NB4 (cell line): ENCODE measurements at places on chromosomes 12 and 14.
A peak's percentile ranks its signal among the peaks of the same experiment; 100 is the strongest.

DNA sequence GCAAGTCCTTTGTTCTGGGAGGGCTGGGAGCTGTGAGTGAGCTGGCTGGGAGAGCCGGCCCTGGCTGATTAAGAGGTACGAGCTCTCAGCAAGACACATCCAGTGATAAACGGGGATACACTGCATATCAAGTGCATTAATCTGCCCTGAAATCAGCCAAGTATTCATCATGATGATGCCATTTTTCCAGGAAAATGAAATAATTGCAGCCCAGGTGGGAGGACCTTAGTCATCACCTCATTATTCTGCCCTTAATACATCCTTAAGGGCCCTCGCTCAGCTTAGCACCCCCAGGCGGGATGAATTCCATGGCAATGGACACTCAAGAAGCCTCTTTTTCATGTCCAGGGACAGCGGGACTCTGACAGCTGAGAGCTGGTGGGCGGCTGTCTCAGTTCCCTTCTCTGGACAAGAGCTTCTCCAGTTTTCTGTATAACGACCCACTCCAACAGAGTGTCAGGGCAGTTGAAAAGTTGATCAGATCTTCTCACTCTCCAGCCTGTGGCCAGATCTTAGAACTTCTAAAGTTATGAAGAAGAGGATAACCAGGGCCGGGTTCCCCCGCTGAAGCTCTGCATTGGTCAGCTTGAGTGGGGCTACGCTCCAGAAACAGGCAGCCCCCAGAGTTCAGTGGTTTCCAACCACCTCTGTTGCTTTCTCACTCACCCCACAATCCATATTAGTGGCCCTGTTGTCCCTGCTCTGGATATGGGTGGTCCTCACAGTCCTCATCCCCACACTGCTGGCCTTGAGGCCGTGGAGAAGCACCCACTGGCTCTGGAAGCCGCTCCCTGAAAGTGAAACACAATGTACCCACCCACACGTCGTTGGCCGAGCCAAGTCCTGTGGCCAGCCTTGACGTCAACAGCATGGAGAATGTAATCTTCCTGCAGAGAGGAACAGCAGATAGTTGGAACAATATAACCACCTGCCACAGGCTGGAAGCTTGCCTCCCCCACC lies 306.2 kb upstream of the DIO3 start:
- no peak for DNase-seq

DNA sequence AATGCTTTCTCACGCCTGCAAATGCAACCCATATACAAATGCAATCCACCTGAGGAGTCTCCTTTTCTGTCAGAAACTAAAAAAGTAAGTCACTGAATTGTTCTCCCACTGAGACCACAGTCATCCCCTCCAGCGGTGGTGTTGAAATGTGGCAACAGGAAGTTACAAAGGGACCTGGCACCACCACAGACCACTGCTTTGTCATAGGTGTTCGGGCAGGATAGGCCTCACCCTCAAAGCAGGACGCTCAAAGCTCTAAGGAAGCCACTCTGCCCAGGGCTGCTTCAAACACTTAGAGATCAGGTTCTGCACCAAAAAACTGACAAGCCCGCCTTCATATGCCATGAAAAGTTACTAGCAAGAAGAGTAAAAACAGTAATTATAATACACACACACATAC lies 11.3 kb downstream of the PHLDA1 start:
- peak; percentile 97 for DNase-seq

- no peak for DNase-seq
Observed at GRCh38 chr14:94058128-94058673, 22.8 kb downstream of the DDX24 start.

GRCh38 chr12:75081305-75081704 lies 128.3 kb downstream of the KCNC2 start:
- DNase-seq = no peak

GRCh38 chr12:74791365-74791764 lies 253.7 kb downstream of the ATXN7L3B start:
- DNase-seq = no peak

DNA sequence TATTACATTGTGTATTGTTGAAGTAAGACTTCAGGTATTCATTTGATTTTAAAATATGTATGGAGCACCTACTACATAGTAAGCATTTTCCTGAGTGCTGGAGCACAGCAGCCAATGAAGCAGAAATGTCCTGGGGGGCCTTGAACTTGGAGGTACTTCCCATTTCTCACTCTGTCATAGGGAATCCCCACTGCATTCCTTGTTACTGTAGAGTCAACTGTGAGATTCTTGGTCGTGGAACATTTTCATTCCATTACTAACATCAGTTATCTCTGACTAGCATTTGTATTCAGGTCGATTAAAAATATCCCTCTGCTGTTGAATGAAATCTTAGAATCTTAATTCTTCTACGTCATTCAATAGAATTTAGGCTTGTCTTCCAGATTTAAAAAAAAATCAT lies 66.7 kb downstream of the PDE3A start:
- no peak for DNase-seq

DNA sequence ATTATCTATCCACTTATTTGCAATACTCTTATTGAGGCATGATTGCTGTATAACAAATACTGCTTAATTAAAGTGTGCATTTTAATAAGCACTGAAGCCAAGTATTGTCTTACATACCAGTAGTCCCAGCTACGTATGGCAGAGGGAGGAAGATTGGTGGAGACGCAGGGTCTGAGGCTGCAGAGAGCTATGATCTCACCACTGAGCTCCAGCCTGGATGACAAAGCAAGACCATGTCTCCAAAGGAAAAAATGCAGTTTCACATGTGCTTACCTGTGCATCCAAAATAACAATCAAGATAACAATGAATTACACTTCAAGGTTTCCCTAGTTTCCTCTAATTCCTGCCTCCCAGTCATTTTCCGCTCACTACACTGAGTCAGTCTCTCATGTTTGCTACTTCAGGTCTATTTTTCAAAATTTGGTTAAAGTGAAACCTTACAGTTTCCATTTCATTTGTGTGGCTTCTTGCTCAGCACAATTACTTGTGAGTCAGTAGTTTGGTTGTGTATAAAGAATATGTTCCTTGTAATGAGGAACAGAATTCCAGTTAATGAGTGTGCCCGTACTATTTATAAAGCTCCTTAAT lies 1250.1 kb downstream of the TMEM121 start:
- no peak for DNase-seq

GRCh38 chr12:48816143-48816854 lies 2.0 kb upstream of the CACNB3 start:
- DNase-seq = no peak

GRCh38 chr12:118706437-118706836 lies 274.9 kb upstream of the SRRM4 start:
- DNase-seq = no peak

DNA sequence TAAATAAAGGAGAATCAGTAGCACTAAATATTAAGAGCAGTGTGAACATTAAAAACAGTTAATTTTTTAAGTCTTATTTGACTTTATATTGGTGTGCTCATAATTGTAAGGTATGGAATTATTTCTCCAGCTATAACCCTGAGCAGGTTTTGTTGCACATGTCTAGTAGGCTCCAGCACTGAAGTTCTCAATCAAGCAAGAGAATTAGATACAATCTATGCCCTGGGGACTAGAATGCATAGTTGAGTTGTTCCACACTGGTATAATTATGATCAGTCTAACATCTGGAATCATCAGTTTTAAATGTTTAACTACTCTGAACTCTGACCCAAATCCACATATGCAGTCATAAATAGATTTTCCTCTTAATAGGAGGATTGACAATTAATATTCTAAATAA lies 257.8 kb upstream of the ARHGAP5 start:
- DNase-seq = no peak

GRCh38 chr12:3885277-3886094 lies 12.3 kb upstream of the PARP11 start:
- DNase-seq = peak; percentile 59

DNA sequence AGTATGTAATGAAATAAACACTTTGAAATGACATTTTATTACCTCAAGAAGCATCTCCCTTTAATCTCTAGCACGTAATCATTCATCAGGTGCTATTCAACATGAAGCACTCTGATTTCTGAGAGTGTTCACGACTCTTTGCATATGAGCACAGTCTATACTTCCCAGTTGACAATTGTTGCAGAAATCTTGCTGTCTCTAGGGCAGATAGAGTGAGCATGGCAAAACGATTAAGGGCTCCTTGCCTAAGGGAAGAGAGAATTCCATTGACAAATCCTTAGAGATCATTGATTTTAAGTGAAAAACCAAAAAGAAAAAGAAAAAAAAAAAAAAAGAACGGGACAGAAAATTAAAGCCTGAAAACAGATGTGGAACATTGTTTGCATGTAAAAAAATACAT lies 107.6 kb downstream of the C12orf50 start:
- DNase-seq = no peak

GRCh38 chr14:104478656-104479055 lies 100.9 kb upstream of the C14orf180 start:
- DNase-seq = no peak

DNA sequence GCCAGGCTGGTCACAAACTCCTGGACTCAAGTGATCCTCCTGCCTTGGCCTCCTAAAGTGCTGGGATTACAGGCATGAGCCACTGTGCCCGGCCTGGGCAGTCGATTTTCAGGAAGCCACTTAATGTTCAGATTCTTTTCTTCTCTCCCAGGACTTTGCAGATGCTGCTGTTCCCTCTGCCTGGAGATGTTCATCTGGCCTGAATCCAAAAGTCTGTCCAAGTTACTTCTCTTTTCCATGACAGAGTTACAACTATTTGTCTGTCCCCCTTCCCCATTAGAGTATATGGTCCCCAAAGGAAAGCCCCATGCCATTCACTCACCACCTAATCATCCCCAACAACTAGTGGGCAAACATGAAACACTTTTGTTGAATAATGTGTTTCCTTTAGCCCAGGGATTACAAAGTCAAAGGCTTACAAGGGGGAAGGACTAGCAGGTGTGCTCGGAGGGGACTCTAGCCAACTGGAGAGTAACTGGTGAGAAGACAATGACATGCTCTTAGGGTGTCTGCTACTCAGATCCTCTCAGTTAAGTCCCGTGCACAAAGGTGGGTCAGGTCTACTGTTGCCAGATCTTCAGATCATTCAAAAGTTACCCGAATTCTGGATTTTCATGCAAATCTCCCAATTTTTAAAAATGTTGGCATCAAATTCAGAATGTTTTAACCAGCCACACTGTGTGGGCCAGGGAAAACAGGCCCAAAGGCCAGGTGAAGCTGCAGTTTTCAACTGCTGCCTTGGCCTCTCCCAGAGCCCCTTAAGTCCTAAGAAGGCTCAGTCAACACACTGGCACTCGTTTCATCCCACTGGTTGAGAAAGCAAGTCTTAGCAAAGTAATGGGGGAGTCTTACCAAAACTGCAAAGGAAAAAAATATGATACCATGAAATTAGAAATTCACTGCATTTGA lies 29.6 kb downstream of the NUDT4 start:
- no peak for DNase-seq

- no peak for DNase-seq
Observed at GRCh38 chr12:68532204-68532886, 78.4 kb upstream of the RAP1B start.

GRCh38 chr12:12561371-12562015 lies 1.2 kb downstream of the DUSP16 start:
- peak; percentile 69 for DNase-seq

DNA sequence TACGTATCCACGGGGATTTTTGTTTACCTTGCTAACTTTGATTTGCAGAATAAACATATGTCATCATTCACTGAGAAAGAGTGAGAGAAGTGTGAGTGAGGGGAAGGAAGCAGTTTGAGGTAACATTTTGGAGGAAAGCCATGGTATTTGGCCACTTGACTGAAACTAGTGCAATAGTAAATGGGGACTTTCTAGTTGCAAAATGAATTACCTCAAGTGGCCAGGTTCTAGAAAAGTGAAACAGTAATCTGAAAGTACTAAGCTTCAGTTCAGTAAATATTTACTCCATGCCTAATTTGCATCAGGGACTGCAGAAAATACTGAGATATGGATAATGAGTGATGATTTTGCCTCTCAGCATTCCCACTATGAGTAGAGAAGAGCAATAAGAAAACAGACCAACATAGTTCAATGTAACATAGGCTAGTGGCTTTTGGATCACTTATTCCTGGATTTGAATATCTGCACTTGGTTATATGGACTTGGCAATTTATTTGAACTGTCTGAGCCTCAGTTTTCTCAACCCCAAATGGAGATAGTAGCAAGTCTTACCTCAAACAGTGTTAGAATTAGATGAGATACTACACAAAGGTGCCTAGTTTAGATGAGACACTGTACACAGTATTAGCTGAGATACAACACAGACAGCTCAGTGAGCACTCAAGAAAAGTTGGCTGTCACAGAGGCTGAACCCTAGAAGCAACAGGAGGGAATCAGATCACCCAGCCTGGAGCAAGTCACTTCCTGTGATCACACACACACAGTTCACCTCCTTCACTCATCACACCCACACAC lies 439.1 kb downstream of the NPAS3 start:
- no peak for DNase-seq

GRCh38 chr12:95117178-95117599 lies 43.8 kb upstream of the NR2C1 start:
- peak; percentile 78 for DNase-seq

DNA sequence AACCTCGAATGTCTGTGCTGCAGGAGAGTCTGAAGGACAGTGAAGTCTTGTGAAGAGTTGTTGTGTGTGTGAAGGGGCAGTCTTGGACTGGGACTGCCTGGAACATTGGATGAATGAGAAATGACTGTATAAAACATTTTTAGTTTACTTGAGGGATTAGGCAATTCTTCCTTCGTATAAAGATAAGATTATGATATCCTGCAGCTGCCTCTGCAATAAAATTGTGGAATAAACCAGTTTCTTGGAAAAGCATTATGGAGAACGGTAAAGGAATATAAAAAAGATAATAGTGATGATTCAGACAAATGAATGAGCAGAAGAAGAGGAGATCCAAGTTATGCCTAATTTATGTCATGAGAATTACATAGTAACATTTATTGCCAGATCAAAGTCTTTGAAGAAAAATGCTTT lies 30.9 kb upstream of the LUM start:
- DNase-seq = no peak

DNA sequence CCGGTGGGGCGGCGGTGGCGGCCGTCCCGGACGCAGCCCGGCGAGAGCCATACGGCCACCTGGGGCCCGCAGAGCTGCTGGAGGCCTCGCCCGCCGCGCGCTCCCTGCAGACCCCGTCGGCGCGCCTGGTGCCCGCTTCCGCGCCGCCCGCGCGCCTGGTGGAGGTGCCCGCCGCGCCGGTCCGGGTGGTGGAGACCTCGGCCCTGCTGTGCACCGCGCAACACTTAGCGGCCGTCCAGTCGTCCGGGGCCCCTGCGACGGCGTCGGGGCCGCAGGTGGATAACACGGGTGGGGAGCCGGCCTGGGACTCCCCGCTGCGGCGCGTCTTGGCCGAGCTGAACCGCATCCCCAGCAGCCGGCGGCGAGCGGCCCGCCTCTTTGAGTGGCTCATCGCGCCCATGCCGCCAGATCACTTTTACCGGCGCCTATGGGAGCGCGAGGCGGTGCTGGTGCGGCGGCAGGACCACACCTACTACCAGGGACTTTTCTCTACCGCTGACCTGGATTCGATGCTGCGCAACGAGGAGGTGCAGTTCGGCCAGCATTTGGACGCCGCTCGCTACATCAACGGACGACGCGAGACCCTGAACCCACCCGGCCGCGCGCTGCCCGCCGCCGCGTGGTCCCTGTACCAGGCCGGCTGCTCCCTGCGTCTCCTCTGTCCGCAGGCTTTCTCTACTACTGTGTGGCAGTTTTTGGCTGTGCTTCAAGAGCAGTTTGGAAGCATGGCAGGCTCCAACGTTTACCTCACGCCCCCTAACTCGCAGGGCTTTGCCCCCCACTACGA lies 716 bp downstream of the RIOX1 start:
- DNase-seq = peak; percentile 78

GRCh38 chr12:120092551-120093335 lies 23.8 kb downstream of the RAB35 start:
- no peak for DNase-seq

GRCh38 chr12:122312926-122313325 lies 46.6 kb upstream of the VPS33A start:
- no peak for DNase-seq

- DNase-seq = no peak
Observed at GRCh38 chr12:122981587-122982476, 1.4 kb downstream of the ARL6IP4 start.
